ENCODE measurements at places on chromosomes 1 and 21. TPM values are rescaled to one million over a fixed set of nuclear protein-coding genes. Genes with fewer than 3 reads are reported as not detected.
A peak's percentile ranks its signal among the peaks of the same experiment; 100 is the strongest.

DNA sequence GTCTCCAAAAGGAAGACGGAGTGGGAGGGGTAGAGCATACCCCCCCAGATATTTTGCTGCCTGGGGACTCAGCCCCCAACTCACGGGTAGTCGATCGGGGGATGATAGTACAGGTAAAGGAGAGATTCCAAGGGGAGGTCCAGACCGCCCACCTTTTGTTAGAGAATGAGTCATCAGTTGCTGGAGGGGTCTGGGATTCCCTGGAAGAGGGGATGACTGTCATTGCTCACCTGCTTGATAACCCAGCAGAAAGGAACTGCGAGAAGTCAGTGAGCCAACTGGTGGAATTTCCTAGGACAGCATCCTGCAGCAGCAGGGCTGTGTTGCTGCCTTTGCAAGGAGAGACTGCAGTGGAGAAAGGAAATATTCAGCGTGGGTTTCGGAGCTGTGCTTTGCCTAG lies 64.4 kb downstream of the MACF1 start:
- DNase-seq, result no peak

- no peak for DNase-seq
Measured at GRCh38 chr1:199273837-199274379, 635.1 kb downstream of the PTPRC start.

GRCh38 chr1:195933835-195934234 lies 674.4 kb downstream of the KCNT2 start:
- DNase-seq, result no peak

DNA sequence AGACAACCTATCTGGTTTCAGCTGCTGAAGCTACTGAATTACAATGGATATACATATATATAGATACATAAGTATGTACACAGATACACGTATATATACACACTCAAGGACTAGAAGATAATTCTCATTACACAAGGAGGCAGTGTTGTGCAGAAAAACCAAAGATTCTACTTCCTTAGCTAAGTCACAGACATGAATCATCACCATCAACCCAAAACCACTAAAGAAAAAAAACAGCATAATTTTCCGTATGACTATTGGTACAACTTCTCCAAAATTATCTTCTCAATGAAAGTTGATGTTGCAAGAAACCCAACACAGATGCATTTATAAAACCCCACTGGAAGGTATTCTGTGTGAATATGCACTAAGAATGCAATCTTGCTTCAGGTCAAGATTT lies 36.8 kb upstream of the RPF1 start:
- DNase-seq, result no peak

DNA sequence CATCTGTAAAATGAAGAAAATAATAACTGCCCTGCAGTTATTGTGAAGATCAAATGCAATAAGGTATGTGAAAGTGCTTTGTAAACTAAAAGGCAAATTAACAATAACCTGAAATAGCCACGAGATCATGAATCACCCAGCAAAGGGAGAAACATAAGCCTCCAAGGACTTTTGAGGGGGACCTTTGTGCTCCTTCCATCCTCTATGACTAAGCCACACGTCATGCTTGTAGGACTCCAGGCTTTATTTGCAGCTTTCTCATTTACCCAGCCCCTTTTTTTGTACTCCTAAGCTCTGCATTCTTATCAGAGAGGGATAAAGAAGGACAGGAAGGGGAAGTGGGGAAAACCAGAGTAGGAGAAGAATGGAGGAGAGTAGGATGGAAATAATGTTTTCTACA lies 115.1 kb downstream of the PROX1 start:
- DNase-seq, result no peak

GRCh38 chr1:159653201-159653600 lies 61.2 kb downstream of the CRP start:
- no peak for DNase-seq

DNA sequence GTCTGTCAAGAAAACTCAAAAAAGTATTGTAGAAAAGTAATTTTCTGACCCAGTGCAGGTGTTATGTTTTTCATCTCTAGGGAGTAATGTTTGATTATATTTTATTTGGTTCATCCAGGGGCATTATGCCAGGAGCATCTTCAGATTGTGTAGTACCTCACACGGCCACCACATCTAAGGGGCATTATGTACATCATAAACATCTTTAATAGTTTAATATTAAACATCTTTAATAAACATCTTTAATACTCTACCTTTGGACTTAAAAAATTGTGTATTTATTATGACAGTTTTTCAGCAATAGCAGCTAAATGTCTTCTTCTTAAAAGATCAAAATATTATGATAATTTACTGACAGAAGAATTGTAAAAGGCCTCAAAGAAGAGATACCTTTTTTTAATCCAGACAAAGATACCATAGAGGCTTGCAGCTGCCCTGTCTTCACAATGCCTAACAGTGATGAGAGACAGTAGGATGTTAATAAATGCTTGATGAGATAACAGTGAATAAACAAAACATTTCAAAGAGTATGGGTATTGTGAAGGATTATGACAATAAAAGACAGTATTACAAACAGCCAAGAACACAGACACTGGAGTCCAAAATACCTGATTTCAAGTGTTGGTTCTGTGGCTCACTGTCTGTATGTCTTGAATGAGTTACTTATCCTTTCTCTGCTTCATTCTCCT lies 240.9 kb upstream of the ADGRL2 start:
- no peak for DNase-seq

DNA sequence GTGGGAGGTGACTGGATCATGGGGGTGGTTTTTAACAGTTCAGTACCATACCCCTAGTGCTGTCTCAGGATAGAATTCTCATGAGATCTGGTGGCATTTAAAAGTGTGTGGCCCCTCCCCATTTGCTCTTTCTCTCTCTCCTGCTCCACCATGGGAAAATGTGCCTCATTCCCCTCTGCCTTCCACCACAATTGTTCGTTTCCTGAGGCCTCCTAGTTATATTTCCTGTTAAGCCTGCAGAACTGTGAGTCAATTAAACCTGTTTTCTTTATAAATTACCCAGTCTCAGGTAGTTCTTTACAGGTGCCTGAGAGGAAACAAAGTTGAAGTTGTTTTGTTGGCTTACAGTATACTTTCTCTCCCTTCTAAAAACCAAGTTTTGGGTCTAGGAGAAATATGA lies 23.1 kb upstream of the SLC22A15 start:
- DNase-seq, result no peak

DNA sequence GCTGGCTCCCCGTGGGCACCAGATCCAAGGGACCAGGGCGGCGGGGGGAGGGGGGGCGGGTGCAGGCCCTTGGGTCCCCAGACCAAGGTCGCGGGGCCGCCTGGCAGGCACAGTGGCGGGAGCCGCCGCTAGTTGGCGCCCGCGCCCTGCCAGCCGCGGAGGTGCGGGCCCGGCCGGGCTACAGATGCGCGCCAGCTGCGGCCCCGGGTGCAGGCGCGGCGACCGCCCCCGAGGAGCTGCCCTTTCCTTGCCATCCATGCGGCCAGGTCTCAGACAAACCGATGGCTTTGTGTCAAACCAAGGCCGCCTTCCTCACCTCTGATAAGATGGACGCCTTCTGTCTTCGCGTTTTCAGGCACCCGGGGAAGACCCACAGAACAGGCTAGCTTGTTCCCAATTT lies 2.2 kb upstream of the RUNX3 start:
- DNase-seq, result no peak

DNA sequence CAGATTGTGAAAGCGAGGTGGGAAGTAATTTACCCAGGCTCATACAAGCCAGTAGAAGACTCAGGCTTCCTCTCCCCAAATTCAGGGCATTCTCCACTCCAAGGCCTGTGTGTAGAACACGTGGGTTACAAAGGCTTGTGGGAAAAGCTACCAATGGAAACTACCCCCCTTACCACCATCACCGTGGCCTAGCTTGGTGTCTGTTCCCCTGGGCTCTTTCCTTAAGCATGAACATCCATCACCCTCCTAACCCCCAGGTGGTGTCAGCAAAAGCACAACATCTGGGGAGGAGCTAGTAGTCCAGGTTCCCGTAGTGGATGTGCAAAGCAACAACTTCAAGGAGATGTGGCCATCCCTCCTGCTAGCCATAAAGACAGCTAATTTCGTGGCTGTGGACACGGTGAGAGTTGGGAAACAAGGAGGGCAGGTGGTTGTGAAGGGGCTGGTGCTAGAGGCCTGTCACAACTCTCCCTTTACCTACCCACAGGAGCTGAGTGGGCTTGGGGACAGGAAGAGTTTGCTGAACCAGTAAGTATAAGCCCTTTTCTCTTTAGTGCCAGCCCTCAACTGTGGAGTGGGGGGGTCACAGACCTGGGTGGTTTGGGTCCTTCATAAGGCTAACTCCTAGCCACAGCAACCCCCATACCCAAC lies 701 bp upstream of the MUTYH start:
- DNase-seq, result no peak

DNA sequence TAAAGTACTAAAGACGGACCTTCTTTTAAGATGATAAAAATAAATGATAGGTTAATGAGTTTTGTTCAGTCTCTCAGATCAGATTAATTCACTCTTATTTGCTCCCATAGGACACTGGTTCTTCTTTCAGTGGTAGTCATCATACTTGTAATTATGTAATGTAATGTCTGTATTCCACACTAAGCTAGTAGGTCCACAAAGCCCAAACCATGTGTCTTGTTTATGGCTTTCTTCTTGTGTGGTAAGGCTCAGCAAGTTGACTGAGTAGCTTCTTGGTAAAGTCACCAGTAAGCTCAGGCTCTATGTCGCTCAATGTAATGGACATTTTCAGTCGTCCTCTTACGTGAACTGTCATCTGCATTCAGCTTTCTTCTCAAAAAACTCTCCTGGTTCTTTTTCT lies 2.5 kb downstream of the LYPLAL1 start:
- DNase-seq, result no peak

GRCh38 chr1:7422966-7423365 lies 348.1 kb upstream of the VAMP3 start:
- peak; percentile 48 for DNase-seq

DNA sequence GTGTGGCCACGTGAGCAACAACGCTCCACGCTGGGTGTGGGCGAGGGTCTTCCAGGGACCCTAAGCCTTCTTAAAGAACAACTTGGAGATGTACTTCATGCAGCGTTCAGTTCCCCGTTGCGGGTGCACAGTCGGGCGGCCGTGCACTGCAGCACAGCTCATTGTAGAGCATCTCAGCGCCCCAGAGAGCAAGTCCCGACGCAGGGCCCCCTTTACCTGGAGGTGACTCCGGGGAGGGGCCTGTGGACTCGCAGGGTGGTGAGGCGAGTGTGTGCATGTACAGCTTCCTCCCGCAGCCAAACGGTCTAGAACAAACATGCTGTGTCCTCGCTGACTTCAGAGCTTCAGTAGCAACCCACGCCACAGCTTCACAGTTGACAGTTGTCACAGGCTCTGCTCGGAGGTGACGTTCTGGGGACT lies 19.5 kb downstream of the RRP1 start:
- DNase-seq, result no peak

- DNase-seq, result no peak
Measured at GRCh38 chr1:211643324-211644212, 31.9 kb downstream of the NEK2 start.

GRCh38 chr1:155198547-155198906 lies 9.2 kb downstream of the THBS3 start:
- DNase-seq, result no peak

DNA sequence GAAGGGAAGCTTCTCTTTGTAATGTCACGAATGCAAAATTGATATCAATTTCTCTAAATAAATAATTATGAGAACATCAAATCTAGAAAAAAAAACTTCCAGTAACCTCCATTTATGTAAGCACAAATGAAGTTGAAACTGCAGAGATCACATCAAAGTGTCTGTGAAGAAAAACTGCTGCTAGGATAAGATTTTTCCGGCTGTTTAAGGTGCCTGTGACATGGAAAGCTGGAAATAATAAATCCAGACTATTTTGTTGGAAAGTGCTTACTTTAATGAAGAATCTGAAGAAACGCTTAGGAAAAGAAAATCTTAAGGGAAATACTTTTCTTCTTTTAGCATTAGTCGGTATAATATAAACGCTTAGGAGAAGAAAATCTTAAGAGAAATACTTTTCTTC lies 57.0 kb downstream of the CHRM3 start:
- DNase-seq, result no peak

DNA sequence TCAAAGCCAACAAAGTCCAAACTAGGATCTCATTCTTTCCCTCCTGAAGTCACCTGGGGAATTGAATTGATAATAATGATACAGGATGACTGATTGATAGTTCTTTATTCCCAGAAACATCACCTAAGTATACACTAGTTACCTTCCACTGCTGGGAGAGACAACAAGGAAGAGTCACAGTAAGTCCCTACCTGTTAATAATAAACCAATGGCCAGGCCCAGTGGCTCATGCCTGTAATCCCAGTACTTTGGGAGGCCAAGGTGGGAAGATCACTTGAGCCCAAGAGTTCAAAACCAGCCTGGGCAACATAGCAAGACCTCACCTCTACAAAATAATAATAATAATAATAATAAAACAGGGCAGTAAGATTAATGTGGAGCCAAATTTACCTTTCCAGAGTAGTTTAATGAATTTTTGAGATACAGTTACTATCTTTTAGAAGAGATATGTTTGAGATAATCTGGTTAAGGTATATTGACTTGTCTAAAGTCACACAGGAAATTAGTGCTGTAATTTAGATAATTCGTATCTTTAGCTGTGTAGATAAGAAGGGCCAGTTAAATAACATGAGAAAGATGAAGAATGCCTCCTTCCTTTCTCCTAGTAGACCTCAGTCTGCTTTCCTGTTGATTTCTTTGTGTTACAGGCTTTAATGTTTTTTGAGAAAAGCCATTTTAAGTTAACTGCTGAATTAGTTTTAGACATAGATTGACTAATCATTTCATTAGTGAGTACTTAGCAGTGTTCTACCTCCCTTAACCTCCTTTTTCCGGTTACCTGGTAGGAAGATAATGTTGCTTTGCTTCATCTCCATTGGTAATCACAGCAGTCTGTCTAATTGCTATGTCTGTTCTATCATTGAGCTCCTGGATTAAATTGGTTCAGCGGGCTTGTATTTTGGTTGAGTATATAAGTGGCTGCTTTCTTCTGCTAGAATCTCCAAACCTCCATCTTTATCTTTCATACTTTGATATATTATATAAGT lies 22.0 kb downstream of the SMAP2 start:
- no peak for DNase-seq

DNA sequence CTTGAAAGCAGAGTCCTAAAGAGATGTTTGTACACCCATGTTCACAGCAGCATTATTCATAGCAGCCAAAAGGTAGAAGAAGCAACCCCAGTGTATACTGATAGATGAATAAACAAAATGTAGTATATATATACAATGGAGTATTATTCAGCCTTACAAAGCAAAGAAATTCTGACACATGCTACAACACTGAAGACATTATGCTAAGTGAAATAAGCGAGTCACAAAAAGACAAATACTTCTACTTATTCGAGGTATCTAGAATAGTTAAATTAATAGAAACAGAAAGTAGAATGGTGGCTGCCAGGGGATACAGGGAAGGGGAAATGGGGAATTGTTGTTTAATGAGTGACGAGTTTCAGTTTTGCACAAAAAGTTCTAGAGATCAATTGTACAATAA lies 23.5 kb downstream of the COP1 start:
- DNase-seq, result no peak

- DNase-seq, result no peak
Measured at GRCh38 chr1:97174039-97174704, 452.6 kb downstream of the PTBP2 start.

GRCh38 chr1:65512383-65512782 lies 91.9 kb downstream of the LEPR start:
- no peak for DNase-seq

Gene CLCA4
- not detected for total RNA-seq

Gene AADACL4
- not detected for total RNA-seq

Gene TRIM62
- 12.7 TPM for total RNA-seq

Gene RIMS3
- total RNA-seq, result 8.7 TPM

Gene LCE1B
- total RNA-seq, result not detected

Gene C4BPA
- total RNA-seq, result 0.27 TPM

Gene TOR1AIP1
- total RNA-seq, result 60.7 TPM

Gene AK5
- 47.1 TPM for total RNA-seq

Gene RFX5
- 30.9 TPM for total RNA-seq

Gene COL9A2
- total RNA-seq, result 3.9 TPM

Gene WLS
- 81.9 TPM for total RNA-seq

Gene KRTAP25-1
- not detected for total RNA-seq
